ENCODE measurements at places on chromosomes 12 and 14. TPM values are rescaled to one million over a fixed set of nuclear protein-coding genes. Genes with fewer than 3 reads are reported as not detected.

The CLEC4C gene
- not detected for total RNA-seq

The ANKRD33 gene
- total RNA-seq = not detected

The TESPA1 gene
- 107 TPM for total RNA-seq

The NPFF gene
- not detected for total RNA-seq

The NT5DC3 gene
- total RNA-seq = 8.6 TPM

The LRIG3 gene
- total RNA-seq = not detected

The FAM222A gene
- total RNA-seq = 0.76 TPM

The KRT79 gene
- 0.87 TPM for total RNA-seq

The CCDC63 gene
- not detected for total RNA-seq

The ACSM4 gene
- not detected for total RNA-seq

The SLCO1B1 gene
- not detected for total RNA-seq

The SUPT16H gene
- 171 TPM for total RNA-seq
